ENCODE measurements at places on chromosomes 11 and 22.
A peak's percentile ranks its signal among the peaks of the same experiment; 100 is the strongest.

DNA sequence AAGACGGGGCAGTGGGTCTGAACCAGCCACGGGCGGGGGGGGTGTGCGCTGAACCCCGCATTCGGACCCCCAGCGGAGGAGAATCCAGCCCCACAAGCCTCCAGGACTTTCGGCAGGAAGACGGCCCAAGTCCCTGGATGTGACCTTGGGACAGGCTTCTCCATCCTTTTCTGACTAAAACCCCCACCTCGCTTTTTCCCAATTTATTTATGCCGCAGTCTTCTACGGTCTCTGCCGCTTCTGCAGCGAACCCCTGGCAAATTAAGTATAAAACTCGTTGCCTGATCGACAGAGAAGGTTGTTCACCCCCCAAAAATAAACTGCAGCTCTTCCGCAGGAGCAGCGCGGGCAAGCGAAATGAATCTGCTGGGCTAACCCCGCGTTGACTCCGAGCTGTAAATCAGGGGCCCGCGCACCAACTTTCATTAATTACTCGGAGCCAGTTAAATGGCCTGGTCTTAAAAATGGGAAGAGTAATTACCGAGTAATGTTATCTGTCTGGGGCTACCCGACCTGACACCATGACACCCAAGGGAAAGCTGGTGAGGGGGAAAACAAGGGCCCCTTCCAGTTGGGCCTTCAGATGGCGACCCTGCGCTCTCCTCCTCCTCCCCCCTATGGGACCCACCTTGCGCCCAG lies 6.6 kb downstream of the WT1 start:
- no peak for DNase-seq

DNA sequence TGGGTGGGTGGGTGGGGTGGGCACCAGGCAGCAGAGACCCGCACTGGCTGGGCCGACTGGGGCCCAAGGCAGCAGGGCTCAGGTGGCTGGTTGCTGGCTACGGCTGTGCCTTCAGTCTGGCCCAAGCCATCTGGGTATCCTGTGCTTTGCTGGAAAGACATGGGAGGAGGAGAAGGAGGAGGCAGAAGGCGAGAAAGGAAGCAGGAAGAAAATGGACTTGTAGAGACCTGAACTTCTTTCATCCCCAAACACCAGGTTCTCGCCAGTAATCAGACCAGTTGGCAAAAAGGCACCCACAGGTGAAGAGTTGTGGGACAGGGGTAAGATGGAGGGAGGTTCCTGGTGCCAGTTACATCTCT lies 78.8 kb downstream of the IGLL1 start:
- DNase-seq = no peak

DNA sequence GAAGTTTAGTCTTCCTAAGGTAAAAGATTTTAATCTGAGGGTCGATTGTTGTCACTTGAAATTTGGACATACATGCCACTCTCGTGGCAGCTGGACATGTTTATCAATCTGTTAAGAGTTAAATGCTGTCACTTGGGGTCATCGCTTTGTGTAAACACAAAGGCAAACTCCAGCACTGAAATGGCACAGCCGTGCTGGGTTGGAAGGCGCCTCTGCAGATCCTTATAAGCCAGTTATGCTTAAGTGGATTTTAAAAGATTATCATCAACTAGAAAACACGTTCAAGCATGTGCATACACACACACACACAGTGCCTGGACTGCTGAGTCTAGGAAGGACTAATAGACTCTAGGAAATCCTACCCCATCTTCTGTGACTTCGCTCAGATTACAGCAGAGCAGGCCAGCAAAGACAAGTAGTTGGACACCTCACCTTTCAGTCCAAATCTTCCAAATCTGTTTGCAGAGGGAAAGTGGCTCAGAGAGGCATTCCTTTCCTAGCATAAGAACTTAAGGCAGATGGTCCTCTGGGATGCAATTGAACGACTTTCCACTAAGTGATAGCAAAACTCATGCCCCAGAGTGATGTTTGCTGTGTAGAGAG lies 83.7 kb downstream of the CACNG2 start:
- no peak for DNase-seq

- peak; percentile 66 for DNase-seq
These were observed 252.6 kb downstream of the BRD1 start for GRCh38 chr22:49574881-49575702.

GRCh38 chr22:32404021-32404420 lies 8.0 kb downstream of the RTCB start:
- no peak for DNase-seq

- no peak for DNase-seq
These were observed 111.8 kb downstream of the PDE2A start for GRCh38 chr11:72562431-72562830.

GRCh38 chr22:31291481-31292235 lies 630 bp downstream of the PIK3IP1 start:
- no peak for DNase-seq

DNA sequence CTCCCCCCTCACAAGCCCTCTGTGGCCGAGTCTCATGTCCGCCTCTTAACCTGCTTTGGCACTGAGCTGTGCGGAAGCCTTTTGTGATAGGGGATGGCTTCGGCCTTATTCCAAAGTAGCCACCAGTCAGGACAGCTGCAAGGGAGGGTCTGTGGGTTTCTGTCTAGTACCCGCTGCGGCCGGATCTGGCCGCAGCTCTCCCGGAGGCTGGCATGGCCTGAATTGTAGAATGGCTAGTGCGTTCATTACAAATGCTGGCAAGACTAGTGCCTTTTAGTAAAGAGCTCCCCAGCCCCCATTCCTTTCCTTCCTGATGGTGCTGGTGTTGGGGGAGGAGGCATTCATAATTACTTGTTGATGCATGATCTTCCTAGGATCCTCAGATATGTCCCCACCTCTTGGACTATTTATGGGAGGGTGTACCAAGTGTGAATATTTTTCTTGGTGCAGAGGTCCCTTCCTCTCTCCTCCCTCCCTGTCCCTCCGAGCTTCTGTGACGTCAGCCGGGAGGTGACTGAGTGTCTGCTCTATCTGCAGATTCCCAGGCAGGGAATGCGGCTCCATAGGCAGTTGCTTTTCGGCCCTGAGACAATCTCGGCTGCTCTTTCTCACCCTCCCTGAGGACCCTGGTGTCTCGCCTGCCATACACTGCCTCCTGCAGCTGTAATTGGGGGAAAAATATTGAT lies 108.7 kb upstream of the E2F8 start:
- DNase-seq = no peak

- DNase-seq = no peak
These were observed 2.2 kb upstream of the PNPLA3 start for GRCh38 chr22:43921370-43921769.

DNA sequence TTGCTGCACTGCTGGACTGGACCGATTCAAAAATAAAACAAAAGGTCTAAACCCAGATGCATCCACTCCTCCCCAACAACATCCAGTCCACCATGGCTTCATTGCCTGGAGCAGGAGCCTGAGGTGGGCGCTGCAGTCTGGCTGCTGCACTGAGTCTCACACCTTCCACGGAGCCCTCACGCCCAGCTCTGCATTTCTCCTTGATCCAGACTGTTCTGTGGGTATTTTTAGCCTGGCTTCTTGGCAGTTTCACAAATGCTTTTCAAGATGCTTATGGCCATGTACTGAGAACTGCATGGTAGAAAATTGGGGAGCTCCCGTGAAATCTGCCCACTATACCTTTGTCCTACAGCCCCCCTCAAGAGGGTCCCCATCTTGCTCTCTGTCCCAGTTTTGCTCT lies 53.3 kb upstream of the JAM3 start:
- no peak for DNase-seq

DNA sequence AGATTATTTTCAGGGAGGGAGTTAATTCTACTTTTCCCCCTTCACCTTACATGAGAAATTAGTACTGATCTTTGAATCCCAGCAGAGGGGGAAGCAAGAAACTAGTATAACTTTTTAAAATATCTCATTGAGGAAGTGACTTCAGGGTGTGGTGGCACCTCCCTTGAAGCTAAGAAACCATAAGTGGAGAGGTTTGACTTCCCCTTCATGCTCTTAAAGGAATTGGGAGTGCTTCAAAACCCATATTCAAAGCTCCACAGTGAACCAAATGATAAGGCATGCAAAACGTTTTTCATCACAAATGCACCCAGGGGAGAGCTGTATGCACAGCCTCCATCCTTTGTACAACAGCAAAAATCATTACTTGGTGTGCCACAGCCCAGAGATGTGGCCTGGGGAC lies 540 bp downstream of the MS4A14 start:
- DNase-seq = no peak

- no peak for DNase-seq
These were observed 342.8 kb upstream of the MTNR1B start for GRCh38 chr11:92626624-92627023.

- peak; percentile 60 for DNase-seq
These were observed 124.7 kb downstream of the CADM1 start for GRCh38 chr11:115379528-115379927.

GRCh38 chr11:123483058-123483457 lies 53.0 kb downstream of the GRAMD1B start:
- no peak for DNase-seq

- DNase-seq = no peak
These were observed 3.1 kb downstream of the MOB2 start for GRCh38 chr11:1483445-1483961.

- DNase-seq = peak; percentile 32
These were observed 111.5 kb downstream of the PKNOX2 start for GRCh38 chr11:125275905-125276618.

GRCh38 chr22:36246718-36247117 lies 6.2 kb upstream of the APOL1 start:
- DNase-seq = no peak

DNA sequence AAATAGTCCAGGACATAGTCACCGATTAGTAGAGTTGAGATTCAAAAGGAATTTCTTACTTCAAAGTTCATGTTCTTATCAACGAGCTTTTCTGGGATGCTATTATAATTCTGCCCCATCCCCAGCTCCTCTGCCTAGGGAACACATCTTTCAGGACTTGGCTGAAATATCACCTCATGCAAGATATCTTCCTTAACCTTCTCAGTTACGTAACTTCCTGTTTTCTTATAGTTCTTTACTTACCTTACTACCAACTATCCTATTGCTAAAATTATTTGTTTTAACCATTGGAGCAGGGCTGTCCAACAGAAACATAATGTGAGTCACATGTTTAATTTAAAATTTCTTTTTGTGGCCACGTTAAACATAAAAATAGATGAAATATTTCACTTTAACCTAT lies 2.3 kb downstream of the NARS2 start:
- no peak for DNase-seq

DNA sequence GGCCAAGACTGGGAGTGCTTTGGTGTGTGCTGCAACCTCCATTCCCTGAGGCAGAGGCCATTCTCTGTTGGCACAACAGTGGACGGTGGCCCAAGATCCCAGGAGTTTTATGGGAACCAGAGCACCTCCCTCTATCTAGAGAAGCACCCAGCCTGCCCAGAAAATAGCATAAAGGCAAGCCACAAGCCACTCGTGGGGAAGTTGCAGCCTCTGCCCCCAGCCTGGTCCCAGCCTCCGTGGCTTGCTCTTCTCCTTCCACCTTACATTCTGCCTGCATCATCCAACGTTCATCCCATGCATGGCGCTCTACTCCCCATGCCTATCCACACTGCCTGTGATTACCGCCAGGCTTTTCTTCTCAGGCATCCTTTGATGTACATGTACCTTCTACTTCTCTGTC lies 15.8 kb downstream of the IL17RA start:
- no peak for DNase-seq

DNA sequence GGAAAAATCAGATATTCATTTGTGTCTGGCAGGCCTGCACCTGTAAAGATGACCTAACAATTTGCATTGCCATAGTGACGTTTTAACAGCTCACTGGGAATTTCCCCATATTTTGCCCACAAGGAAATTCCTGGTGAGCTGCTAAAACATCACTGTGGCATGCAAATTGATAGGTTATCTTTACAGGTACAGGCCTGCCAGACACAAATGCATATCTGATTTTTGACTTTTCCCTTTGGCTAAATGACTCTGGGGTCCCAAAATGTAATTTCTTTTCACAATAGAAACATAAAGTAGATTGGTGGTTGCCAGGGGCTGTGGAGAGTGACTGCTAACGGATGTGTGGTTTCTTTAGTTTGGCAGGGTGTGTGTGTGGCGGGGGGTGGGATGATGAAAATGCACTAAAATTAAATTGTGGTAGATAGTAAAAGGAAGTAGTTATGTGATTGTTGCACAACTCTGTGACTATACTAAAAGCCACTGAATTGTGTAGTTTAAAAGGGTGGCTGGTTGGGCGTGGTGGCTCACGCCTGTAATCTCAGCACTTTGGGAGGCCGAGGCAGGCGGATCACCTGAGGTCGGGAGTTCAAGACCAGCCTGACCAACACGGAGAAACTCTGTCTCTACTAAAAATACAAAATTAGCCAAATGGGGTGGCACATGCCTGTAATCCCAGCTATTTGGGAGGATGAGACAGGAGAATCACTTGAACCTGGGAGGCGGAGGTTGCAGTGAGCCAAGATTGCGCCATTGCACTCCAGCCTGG lies 18.5 kb upstream of the FEZ1 start:
- DNase-seq = no peak

- DNase-seq = peak; percentile 80
These were observed 725.3 kb upstream of the CCDC179 start for GRCh38 chr11:23585416-23586104.

DNA sequence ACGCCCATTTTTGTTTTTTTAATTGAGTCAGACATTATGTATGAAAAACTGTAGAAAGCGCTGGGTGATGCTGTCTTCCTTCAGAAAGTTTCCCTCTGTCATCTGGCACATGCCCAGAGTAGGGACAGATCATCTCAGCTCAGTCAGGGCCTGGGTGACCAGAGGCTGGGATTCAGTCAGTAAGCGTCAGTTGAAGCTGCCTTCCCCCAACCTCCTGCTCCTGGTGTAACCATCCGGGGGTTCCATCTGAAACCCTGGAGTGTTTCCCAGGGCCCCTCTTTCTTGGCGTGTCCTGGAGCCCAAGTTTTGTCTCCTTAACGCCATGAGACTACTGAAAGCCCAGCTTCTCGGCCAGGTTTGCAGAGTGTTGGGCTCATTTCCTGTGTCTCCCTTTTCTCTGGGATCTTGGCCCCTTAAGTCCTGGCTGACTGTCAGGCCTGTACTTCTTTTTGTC lies 10.7 kb downstream of the PPFIA1 start:
- DNase-seq = no peak

- DNase-seq = no peak
These were observed 9.4 kb downstream of the TOB2 start for GRCh38 chr22:41437198-41437597.

GRCh38 chr22:20456064-20456721 lies 18.6 kb upstream of the SCARF2 start:
- DNase-seq = peak; percentile 42

DNA sequence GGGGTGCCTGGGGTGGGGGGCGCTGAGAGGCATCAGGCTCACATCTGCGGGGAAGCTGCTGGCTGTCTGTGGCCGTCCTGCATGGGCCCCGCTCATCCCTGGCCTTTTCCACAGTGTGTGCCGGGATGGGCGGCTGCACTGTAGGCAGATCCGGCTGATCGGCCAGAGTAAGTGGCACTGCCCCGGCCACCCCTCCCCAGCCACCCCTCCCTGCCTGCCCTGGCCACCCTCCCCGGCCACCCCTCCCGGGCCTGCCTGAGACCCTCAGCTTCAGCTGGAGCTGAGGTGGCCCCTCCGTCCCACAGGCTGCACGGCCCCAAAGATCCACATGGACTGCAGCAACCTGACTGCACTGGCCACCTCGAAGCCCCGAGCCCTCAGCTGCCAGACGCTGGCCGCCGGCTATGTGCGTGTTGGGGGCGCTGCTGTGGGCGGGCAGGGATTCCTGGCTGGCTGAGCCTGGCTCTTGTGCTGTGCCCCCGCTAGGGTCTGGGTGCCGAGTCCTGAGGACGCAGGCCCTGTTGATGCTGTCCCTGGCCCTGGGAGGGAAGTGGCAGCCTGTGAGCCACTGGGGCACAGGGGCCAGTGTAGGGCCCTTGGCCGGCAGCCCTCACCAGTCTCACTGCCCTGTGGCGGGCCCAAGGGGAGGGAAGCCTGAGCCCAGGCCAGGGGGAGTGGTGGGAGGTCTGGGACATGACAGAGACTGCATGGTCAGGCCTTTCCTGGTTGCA lies 10.9 kb downstream of the MUC2 start:
- no peak for DNase-seq

Data from LNCaP clone FGC (cell line).